Right atrium auricular region (tissue), 2 donors: ENCODE measurements at places on chromosomes 5 and 9.

DNA sequence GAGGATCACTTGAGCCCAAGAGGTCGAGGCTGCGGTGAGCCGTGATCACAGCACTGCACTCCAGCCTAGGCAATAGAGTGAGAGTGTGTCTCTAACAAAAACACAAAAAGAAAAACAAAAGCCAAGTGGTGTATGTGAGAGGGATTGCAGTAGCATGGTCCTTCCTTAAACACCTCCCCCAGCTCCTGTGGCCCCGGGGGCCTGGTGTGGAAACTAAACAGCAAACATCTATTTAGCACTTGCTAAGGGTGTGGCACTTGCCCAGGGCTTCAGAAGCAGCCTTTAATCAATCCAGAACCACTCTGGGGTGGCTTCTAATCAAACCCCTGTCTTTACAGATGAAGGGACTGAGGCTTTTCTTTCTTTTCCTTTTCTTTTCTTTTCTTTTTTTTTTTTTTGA, 4.4 kb upstream of the FBP1 start:
- DNase-seq = no peak

GRCh38 chr9:249025-249424, 34.4 kb downstream of the DOCK8 start:
- DNase-seq = no peak

- no peak for DNase-seq
Measured at GRCh38 chr5:15886156-15886555, 293.4 kb downstream of the MARCHF11 start.

GRCh38 chr9:134088063-134088725, 20.4 kb upstream of the BRD3 start:
- no peak for DNase-seq

- no peak for DNase-seq
Measured at GRCh38 chr9:19424176-19424779, 15.5 kb downstream of the ACER2 start.

DNA sequence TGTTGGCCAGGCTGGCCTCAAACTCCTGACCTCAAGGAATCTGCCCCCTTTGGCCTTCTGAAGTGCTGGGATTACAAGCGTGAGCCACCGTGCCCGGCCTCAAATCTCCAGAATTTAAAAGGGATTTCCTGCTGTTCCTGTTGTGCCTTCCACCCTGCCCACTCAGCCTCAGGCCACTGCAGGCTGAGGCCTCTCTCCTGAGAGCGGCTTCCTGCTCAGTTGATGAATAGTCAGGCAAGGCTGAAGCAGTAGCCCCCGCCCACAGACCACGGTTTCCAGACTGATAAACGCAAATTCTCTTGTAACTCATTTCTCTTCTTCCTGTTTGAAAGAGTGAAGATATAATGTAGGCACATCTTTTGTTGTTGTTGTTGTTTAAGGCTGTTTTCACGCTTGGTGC, 127.0 kb upstream of the PLCXD3 start:
- no peak for DNase-seq

- DNase-seq = no peak
Measured at GRCh38 chr5:75320371-75320770, 16.6 kb upstream of the HMGCR start.

DNA sequence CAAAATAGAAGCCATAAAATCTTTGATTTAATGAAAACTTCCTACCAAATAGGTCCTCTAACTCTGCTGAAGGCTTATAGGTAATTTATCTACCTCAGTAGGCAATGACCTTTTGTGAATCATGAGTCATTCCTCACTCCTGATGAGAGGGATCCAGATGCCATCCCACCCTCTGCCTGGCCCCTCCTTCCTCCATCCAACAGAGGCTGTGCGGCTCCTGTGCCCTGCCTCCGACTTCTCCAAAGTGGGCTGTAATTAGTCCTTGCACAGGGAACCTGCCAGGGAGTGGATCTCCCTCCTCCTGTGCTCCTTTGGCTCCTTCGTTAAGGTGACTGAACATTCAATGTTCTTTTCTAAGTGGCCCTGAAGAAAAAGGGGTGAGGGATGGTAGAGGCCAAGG, 213.9 kb upstream of the TBCA start:
- DNase-seq = no peak

GRCh38 chr5:103804711-103805110, 242.1 kb upstream of the NUDT12 start:
- no peak for DNase-seq

DNA sequence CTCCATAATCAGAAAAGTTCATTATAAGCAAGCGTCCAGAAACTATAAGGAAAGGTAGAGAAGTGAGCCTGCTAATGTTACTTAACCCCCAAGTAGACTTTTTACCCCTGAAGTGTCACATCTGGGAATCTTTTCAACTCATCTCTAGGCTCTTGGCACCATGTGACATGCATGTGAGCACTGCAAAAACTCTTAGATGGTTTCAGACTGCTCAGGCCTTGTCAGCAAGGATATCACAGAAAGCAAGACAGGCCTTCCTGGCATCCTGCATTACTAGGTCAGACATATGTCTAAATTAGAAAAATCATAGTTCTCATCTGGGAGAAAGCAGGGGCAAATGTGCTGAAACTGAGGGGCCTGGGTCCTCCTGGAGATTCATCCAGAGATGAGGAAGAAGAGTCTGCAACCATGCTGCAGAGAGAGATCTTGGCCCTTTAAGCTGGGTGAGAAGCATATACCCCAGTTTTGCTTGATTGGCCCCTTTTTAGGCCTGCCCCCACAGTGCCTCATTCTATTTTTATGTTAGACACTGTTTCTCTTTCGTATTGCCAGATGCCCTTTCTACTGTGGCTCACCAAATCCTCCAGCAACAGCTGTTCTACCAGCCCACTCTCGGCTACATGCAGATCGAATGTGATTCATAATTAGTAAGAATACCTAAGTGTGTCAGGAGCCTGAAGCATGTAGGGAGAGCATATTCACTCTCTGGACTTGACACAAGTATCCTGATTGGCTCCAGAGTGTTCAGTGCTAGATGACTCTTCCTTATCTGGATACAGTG, 19.0 kb downstream of the TMEM8B start:
- no peak for DNase-seq

DNA sequence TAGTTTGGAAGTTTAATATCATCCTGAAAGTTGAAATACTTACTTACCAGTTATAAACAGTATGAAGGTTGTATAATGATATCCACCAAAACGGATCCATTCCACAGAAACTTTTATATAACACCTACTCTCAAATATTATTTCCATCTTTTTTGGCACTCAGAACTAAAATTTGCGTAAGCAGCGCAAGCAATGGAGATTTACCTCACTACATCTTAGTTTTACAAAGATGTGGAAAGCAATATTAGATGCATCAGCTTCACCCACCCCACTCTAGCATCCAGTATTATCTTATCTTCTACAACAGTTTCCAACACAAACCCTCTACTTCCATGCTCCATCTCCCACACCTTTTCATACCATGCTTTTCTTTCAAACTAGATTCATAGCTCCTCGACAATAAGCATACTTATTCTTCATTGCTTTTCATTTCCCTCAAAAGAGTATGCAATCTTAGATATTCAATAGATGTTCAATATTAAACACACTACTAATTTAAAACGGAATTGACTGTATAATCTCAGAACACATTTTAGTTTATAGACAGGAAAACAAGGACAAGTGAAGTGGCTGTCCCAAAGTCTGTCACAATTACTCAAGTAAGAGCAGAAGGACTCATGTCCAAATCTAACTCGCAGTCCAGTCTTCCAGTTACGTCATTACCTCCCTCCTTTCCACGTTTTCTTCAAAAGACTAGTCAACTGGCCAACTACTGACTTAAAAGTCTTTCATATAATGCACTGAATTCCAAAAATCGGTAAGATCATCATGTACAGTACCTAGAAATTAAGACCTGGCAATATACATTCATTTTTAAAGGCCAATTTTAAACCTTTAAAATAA, 2.2 kb downstream of the PPP2CA start:
- DNase-seq = no peak

DNA sequence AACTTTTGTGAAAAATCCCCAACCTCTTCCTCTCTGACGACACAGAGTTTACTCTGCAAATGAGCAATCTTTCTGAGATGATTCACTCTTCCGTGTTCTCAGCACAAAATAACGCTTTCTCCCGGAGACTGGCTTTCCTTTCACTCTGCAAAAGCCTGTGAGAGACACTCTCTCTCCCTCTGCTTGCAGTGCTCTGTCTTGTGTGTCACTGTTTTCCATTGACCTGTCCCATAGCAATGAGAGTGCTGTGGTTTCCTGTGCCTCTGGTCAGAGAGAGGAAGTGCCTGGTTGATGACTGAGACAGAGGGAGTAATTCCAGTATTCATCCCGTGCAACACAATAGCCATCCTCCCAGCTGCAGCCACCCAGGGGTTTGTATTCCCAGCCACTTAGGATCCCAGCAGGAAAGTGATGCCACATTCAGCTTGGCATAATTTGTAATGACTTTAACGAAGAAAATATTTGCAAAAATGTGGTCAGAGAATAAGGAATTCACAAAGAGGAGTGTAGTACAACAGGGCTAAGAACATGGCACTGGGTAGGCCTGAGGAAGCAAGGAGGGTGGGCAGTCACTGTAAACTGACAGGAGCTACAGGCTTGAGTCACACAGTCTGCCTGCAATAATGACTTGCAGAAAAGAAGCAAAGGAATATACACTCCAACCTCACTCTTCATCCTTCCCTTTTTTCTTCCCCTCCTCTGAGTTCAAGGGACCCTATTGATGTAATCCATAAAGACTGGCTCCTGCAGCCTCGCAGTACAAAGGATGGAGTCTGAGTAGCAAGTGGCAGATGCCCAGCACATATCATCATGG, 463.5 kb upstream of the RGMB start:
- no peak for DNase-seq

DNA sequence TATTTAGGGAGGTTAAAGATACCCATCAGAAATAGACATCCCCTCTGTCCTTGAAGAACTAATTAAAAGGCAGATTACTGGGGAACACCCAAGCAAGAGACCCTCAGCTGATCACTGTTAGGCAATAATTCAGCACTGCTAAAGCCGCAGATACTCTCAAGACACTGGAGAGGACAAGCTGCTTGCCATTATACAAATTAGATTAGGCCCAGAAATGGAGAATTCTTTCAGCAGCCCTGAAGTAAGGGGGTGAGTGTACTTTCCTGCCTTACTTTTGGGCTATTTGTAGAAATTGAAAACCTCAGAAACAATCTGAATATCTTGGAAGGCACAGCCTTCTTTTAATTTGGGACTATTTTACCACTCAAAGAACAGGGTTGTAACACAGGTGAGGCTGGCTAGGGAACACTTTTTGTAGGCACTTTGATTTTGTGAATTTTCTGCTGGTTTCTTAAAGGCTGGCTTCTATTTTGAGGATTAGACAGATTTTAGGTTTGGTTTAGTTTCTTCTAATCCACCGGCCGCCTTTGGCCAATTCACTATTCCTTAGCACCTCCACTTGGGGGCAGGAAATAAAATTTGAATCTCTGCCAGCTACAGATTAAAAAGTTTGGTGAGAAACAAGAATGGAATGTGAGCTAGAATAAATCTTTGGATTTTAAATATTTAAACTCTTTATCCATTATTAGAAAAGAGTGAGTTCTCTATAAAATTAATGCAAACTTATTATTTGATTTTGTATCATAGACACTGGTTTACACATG, 106.0 kb downstream of the SMARCA2 start:
- no peak for DNase-seq

DNA sequence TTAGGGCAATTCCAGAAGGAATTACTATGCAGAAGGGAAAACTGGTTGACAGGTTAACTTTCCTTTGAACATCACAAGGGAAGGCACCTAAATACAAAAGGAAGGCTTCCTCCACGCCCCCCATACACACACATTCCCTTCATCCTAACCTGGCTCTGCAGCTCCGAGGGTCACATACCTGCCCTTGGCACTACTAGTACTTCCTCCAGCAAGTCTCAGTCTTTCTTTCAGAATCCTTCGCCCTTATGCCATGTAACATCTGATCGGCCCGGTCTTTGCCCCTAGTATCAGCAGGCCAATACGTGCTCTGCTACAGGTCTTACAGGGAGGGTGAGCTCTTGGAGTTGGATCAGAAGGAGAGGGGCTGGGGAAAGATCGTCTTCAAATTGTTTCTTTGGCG, 1.6 kb upstream of the MARCHF6 start:
- DNase-seq = peak; percentile 57

- DNase-seq = no peak
Measured at GRCh38 chr9:26579056-26579455, 313.5 kb downstream of the CAAP1 start.

DNA sequence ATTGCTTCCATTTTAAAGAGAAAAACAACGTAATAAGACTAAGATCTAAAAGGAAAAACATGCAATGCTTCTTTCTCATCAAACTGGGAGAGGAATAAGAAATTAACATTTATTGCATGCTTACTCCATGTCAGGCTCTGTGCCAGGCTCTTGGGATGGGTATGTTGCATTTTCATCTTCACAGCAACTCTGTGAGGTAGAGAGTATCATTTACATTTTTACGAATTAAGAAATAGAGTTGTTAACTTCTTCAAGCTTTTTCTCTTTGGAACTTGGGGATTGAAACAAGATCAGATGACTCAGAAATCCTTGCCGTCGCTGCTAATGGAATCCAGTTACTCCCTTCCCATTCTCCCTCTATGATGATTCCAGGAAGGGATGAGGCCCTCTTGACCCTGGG, 39.5 kb downstream of the PDE8B start:
- no peak for DNase-seq

GRCh38 chr5:90201923-90202322, 207.6 kb downstream of the CETN3 start:
- no peak for DNase-seq

- no peak for DNase-seq
Measured at GRCh38 chr5:76789991-76790581, 28.7 kb upstream of the F2RL1 start.

DNA sequence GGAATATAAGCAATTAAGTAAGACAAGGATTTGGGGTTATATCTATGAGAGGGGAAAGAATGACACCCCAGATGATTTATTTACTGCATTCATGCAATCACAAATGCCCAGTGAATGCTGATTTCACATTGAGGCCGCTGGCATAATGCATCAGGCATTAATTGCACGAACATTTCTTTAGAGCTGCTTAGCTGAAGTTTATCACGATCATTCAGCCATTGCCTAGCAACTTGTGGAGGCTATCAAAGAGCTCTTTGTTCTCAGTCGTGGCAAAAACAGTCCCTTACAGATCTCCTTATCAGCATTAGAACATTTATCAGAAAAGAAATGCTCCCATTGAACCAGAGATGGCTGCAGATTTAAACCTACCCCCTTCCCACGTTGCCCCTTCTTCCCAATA, 88.7 kb upstream of the PRRC1 start:
- no peak for DNase-seq

DNA sequence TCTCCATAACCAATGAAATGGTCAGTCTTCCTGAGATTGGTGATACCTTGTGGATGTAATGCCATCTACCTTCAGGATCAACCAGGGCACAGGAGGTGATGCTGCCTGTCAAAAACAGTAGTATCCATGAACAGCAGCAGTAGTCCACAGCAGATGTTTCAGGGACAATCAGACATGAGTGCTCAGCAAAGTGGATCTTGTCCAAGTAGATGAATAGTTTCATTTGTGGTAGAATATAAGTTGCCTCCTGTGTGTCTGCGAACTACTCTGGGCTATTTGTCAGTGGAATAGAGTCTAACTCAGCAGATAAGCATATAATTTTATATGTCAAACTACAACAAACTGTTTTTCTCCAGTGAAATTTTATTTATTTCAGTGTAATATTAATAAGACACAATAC, 1860.1 kb upstream of the ACO1 start:
- DNase-seq = no peak
